ENCODE measurements at places on chromosomes 11 and 22. TPM values are rescaled to one million over a fixed set of nuclear protein-coding genes. Genes with fewer than 3 reads are reported as not detected.

Gene ZNHIT2
- total RNA-seq = 11.7 TPM

Gene MMP27
- total RNA-seq = not detected

Gene OR6T1
- total RNA-seq = not detected

Gene MS4A6E
- total RNA-seq = not detected

Gene DUSP8
- 0.74 TPM for total RNA-seq

Gene EMID1
- 0.30 TPM for total RNA-seq

Gene ZNF280A
- total RNA-seq = 0.17 TPM

Gene LMO2
- total RNA-seq = 0.30 TPM

Gene MN1
- 0.45 TPM for total RNA-seq
